ENCODE measurements at places on chromosomes 3 and 15.

DNA sequence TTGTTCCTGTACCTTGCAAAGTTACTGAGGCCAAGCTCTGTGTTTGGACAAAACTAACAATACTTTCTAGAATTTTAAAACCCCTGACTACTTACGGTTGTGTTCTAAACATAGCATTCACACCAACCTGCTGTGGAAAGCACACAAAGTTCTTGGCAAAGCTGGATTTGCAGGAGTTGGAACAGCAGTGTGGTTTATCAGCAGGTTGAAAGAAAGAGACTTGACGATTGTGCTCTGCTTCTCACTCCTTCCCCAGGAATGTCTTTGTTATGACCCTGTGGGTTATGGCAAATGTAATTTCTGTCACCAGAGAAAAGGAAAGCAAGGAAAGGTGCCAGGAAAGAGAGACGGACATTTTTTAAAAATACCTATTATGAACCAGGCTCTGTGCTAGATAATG, 165.5 kb upstream of the TGFBR2 start:
- DNase-seq = no peak

DNA sequence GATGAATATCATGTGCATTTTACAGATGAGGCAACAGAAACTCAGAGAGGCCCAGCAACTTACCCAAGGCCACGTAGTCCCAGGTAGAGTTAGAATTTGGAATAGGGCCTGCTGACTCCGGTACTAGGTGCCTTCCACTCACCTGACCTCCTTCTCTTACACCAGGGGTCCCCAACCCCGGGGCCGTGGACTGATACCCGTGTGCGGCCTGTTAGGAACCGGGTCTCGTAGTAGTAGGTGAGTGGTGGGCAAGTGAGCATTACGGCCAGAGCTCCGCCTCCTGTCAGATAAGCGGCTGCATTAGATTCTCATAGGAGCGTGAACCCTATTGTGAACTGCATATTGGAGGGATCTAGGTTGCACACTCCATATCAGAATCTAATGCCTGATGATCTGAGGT, 64.8 kb downstream of the SMAD3 start:
- no peak for DNase-seq

DNA sequence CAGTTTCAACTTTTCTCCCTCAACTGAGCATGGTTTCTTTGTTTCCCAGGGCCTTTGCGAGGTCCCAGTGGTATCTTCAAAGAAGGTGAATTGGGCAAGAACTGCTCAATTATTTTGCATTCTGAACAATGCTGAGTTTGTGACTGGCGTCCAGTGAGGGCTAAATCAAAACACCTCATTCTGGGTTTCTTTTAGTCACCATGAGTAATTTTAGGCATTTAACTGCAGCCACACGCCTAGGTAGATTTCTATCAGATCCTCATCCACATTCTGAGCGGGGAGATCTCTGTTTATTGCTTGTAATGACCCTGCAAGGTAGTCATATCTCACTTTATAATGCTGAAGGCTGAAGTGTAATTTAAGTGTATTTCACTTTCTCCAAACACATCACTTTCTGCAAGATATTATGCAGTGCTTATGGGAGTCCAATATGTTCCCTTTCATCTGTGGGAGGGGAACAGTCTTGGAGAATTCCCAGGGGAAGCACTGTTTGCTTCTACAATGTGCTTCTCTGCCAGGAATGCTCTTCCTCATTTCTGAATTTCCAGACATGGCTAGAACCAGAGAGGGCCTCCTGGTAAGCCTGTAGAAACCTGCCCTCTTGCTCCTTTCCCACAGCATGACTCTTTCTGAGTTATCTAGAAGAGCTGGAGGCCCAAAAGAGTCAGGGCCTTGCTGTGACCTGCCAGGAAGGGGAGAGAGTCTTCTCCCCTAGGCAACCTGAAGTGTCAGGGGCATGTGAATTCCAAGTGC, 91.7 kb downstream of the FRMD4B start:
- no peak for DNase-seq

DNA sequence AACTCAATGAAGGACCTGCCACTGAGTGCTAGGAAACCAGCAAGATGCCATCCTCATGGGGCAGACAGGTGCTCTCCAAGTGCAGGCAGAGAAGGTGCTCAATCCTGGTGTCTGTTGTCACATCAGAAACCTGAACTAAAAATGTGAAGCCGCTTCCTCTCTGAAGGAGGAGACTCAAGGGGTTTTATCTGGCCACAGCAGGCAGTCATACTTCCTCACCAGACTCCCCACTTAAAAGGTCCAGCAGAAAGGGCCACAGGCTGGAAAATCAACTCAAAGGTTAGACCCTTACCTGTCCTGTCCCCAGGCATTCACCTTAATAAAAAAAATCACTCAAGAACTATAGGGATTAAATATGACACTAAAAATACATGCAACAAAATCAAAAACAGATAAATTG, 4.8 kb downstream of the CCDC12 start:
- DNase-seq = no peak

GRCh38 chr3:145865399-145866018, 295.5 kb downstream of the PLOD2 start:
- no peak for DNase-seq

DNA sequence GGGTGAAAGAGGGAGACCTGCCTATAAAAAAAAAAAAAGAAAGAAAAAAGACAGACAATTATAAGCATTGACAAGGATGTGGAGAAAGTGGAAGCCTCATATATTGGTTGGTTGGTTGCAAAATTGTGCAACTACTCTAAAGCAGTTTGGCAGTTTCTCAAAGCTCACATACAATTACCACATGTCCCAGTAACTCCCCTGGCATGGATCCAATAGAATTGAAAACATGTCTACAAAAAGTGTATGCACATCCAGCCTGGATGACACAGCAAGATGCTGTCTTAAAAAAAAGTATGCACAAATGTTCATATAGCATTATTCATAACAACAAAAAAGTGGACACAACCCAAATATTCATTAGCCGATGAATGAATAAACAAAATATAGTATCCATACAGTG, 19.5 kb downstream of the SETMAR start:
- DNase-seq = peak; percentile 71

- DNase-seq = peak; percentile 90
These were observed 630.8 kb upstream of the KCNMB2 start for GRCh38 chr3:177905173-177906125.
